ENCODE measurements at places on chromosomes 16 and 17. TPM values are rescaled to one million over a fixed set of nuclear protein-coding genes. Genes with fewer than 3 reads are reported as not detected.

- no peaks in the 10 kb centered on the region for H3K36me3 ChIP-seq
- H3K27me3 ChIP-seq, result no peaks in the 10 kb centered on the region
- no peak overlapping the region for H3K4me3 ChIP-seq
- no peaks in the 10 kb centered on the region for H3K4me1 ChIP-seq
- no peak for DNase-seq
These were observed 13.6 kb downstream of the MEIOB start for GRCh38 chr16:1858189-1858865.

GRCh38 chr16:57245472-57246113 lies 534 bp downstream of the ARL2BP start:
- H3K27ac ChIP-seq, result peak overlapping the region; percentile 84
- H3K4me1 ChIP-seq, result no peaks in the 10 kb centered on the region
- no peaks in the 10 kb centered on the region for H3K27me3 ChIP-seq
- H3K4me3 ChIP-seq, result peak overlapping the region; percentile 68

DNA sequence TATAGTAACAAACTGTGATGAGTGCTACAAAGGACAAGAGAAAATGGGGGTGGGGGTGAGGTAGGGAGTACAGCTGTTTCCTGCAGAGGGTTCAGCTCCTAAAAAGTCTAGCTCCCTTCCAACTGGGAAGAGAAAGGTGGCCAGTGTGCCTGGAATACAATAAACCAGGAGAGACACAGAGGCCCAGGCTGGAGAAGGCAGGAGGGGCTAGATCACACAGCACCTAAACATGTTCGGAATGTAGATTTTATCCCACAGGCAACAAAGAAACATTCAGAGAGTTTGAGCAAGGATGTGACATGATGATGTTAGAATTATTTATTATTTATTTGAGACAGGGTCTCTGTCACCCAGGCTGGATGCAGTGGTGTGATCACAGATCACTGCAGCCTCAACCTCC lies 10.2 kb downstream of the TEX2 start:
- no peaks in the 10 kb centered on the region for H3K36me3 ChIP-seq
- H3K27ac ChIP-seq, result no peak overlapping the region
- H3K4me1 ChIP-seq, result peaks cover 3% of the 10 kb centered on the region
- no peak for DNase-seq

Gene INCA1
- not detected for total RNA-seq

Gene ABCA8
- total RNA-seq, result 30.0 TPM

Gene FOXC2
- total RNA-seq, result 2.6 TPM

Gene FNDC8
- not detected for total RNA-seq
